NCI-H1417 (cell line): ENCODE measurements at places on chromosomes 2 and 18.

DNA sequence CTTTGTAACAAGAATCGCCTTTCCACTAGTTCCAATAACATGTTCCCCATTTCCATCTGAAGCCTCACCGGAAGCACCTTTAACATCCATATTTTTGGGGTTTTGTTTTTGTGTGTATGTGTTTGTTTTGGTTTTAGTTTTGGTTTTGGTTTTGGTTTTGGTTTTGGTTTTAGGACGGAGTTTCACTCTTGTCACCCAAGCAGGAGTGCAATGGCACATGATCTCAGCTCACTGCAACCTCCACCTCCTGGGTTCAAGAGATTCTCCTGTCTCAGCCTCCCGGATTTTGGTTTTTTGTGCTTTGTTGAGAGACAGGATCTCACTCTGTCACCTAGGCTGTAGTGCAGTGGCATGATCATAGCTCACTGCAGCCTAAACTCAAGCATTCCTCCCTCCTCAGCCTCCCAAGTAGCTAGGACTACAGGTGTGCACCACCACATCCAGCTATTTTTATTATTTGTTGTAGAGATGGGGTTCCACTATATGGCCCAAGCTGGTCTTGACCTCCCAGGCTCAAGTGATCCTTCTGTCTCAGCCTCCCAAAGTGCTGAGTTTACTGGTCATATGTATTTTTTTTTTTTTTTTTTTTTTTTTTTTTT lies 36.3 kb downstream of the TGOLN2 start:
- no peak for DNase-seq

DNA sequence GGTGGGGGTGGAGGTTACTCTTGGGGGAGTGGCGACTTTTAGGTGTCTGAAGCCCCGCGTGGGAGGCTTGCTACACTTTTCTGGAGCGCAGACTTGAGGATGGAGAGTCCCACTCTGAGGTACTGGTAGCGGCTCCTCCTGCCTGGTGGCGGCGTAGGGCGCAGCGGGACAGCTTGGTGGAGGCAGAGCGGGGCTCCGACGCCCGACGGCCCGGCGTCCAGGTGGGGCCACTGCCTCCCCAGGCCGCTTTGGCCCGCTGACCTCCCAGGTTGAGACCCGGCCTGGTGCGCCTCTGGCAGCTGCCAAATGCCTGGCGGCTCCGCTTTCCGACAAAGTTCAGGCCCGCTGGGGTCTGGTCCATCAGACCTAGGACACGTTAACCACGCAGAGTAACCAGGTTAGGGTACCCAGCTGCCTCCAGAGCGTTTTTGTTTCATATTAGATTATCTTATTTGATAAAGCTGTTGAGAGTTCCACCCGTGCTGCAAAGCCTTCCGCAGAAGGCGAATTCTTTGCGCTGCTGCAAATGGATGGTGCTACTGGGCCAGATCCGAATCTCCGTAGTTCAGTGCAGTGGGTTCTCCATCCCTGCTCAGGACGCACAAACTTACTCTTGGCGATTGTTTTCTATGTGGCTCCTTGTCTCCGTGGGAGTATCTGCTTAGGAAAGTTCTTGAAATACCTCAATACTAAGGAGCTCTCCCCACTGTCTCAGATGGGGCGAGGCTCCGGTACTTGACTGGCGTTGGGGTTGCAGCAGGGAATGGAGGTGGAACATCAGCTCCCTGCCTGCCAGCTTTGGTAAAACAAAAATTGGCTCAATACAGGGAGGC lies 405.9 kb downstream of the XIRP2 start:
- no peak for DNase-seq

GRCh38 chr2:230866756-230867523 lies 2.2 kb downstream of the ITM2C start:
- DNase-seq = peak; percentile 76

DNA sequence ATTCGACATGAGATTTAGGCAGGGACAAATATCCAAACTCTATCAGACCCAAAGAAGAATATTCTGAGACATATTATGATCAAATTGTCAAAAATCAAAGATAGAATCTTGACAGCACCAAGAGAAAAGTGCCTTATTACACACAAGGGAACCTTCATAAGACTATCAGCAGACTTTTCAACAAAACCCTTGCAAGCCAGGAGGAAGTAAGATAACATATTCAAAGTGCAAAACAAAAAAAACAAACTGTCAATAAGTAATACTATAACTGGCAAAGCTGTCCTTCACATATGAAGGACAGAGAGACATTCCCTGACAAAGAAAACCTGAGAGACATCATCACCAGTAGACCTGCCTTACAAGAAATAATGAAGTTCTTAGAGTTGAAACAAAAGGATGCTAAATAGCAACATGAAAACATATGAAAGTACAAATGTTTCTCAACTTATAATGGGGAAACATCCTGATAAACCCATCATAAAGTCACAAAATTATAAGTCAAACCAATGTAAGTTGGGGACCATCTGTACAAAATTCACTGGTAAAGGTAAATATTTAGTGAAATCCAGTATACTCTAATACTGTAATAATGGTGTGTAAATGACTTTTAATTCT lies 76.6 kb downstream of the FAM171B start:
- no peak for DNase-seq

DNA sequence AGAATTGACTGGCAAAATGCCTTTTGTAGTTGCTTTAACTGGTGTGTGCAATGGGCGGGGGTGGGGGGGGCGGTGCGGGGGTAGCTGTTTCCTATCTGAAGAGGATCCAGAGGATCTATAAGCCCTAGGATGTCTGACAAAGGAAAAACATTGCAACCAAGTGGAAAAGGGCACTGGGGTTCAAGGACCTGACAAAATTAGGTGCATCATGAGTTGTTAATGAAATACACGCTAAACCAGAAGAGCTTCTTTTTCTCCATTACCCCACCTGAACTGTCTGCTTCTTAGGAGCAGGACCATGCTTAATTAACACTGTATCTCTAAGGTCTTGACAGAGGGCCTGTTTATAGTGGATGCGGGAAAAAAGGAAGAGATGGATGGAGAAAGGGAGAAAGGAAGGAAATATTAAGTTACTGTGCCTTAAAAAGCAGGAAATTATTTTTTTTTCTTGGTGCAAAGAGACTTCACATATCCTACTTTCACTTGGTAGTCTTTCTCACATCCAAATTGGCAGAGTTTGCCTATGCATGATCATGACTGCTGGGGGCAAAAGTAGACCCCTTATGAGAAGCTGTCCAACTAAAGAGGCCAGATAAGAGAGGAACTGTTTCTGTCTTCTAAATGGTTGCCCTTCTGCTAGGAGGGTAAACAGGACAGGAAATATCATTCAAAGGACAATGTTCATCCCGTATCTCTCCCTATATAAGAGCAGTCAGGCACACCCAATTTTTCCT lies 4.6 kb downstream of the RND3 start:
- no peak for DNase-seq

GRCh38 chr2:85435981-85436835 lies 17.7 kb downstream of the SH2D6 start:
- DNase-seq = no peak

DNA sequence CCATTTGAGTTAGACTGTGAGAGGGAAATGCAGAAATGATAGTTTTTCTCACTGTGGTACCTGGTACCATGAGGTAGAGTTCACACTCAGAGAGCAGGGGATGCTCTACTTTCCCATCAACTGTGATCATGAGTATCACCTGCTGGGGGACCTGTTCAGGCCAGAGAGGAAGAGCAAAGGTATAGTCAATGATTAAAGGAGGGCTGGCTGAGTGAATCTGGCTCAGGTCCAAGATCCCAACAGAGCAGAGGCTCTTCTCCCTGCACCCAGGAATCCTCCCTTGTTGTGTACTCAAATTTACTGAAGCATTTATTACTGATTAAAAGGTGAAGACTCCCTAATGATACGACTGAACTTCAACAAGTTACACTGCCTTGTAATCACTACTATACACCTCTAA lies 104.6 kb upstream of the CHRNA1 start:
- no peak for DNase-seq

DNA sequence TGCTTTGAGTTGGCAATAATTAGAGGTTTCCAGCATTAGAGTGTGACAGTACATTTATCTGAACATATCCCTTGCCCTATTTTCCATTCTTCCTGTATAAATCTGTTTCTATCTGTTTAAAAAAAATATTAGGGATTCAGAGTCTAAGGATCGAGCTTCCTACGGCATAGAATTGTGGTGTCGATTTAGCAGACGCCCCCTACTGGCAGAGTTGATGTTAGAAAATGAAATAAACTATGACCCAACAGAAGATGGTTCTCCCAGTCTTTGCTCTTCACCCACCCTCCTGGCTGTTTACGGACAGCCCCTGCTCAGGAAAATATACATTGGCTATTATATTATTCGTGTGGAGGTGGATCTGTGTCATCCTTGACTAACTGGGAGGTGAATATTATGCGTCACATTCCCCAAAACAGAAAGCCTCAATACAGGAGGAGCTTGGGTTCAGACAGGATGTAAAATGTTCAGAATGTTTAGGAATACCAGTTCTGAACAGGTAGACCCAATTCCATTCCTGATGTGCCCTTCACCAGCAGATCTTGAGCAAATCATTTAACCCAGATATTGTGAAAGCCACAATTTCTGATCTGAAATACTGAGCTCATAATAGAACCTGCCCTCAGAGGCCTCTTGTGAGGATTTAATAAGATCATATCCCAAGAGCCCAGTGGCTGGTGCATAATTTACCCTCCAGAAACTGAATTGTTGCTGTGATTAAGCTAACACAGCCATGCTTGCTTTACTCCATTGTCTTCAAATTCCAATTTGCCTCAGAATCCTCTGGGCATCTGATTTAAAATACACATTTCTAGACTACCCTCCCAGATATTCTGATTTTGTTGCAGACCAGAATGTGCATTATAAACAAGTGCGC lies 10.8 kb upstream of the ERMN start:
- no peak for DNase-seq

GRCh38 chr2:237581751-237582746 lies 8.5 kb downstream of the RAB17 start:
- DNase-seq = peak; percentile 41

DNA sequence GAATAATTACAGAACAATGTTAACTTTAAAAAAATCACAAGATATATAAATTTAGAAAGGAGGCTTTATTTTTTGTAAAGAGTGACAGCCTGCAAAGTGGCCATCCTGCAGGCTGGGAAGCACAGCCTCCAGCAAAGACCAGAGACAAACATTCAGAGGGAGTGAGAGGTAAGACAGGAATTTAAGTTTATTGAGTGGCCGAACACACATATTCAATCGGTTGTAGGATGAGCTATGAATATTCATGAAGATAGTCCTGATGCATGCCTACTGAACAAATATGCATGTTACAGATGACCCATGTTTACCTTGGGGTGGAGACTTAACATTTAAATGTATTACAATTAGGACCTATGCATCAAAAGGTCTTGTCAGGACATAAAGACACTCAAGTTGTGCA lies 33.4 kb upstream of the HNRNPA3 start:
- no peak for DNase-seq

GRCh38 chr2:79920512-79921076 lies 384.0 kb downstream of the LRRTM1 start:
- no peak for DNase-seq

- DNase-seq = no peak
Measured at GRCh38 chr2:74373985-74374384, 6.1 kb downstream of the DCTN1 start.

GRCh38 chr2:67145851-67146250 lies 251.3 kb upstream of the ETAA1 start:
- DNase-seq = no peak

DNA sequence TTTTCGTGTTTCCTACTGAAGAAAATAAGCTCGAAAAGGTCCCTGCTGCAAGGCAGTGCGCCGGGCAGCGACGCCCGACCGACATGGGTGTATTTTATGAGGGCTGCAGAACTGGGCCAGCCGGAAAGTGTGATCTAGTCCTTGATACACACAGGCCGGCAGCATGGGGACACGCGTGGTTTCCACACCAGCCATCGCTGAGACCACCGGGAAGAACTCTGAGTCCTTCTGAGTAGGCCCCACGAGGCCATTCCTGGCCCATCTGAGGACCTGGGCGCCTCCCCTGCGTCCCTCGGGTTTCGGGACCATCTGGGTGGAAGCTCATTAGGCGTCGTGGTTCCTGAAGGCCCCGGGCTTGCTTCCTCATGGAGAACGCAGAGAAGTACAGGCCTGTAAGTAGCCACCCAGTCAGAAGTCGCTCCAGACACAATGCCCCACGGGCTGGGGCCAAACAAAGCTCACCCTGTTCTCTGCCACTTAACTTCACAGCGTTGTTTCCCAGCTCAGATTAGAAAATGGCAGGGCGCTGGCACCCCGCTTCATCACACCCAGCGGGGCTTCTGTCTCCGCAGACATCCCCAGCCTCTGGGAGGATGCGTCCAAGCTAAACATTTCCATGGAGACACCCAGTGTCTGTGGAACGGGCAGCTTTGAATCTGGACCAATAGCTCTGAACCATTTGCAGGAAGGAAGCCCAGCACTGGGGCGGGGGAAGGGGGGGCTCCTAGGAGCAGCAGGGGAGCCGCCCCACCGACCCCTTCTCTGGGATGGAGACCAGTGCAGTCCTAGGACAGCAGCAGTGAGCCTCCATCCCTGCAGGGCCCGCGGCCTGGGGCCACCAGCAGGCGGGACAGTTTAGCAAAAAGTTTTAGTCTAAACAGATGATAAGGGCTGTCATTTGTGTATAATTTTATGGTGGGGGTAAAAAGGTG lies 2.4 kb downstream of the NFATC1 start:
- DNase-seq = no peak

- DNase-seq = no peak
Measured at GRCh38 chr2:28102455-28102874, 211.9 kb downstream of the BABAM2 start.

DNA sequence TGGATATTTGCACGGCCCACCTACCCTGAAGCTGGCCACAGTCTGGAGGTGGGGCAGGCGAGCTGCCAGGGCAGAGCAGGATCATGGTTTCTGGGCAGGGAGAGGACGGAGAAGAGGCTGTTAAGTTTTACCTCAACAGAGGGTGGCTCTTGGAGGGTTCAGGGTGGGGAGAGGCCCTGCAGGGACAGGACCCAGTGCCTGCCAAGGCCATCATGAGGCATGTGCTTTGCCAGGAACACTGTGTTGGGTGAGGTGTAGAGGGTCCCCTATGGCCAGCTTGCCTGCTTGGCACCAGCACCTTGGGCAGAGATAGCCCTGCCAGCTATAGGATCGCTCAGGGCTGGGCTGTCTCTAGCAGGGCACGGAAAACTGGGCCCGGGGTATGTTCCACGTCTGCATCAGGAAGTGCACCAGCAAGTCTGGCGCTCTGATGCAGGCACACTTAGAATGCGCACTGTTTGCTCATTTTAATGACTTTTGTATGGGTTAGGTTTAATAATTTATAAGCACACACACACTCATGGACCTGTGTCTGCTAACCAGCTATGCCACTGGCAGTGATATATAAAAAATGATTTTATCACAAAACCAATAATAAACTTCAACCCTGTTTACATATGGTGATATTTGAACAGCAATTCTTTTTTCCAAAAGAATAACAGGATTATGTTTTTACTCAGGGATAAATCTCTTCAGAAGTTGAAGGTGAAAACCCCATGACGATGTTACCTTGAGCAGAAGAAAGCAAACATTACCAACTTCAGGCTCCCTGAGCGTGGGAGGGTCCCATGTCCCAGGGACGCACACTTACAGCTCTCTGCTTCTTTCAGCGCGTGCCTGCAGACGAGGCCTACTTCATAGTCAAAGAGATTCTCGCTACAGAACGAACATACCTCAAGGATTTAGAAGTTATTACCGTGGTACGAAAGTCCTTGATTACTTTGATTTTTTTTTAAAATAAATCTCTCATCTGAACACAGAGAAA lies 46.4 kb downstream of the STK25 start:
- no peak for DNase-seq

GRCh38 chr2:212994976-212995375 lies 156.4 kb downstream of the IKZF2 start:
- no peak for DNase-seq

GRCh38 chr2:67612576-67613042 lies 215.5 kb downstream of the ETAA1 start:
- DNase-seq = peak; percentile 38
